ENCODE measurements at places on chromosomes 1 and 21.
A peak's percentile ranks its signal among the peaks of the same experiment; 100 is the strongest.

DNA sequence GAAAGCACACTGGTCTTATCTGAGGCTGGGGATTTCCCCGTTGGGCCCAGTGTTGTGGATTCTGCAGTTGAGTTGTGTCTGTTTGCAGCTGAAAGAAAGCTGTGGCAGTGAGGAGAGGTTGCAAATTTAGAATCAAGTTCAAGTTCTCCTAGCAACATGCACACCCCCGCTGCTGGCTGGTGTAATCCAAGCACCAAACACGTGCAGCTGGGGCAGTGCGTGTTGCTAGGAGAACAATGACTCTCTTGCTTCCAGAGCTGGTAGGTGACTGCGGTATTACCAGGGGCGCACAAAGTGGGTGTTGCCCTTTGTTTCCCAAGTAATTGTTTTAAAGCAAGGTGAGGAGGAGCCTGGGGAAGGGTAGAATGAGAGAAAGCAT lies 91.5 kb downstream of the IER5 start:
- DNase-seq, result peak; percentile 24

GRCh38 chr1:41286486-41286885 lies 44.4 kb upstream of the SCMH1 start:
- no peak for DNase-seq

- DNase-seq, result no peak
Measured at GRCh38 chr1:45498279-45498678, 1.6 kb downstream of the CCDC163 start.

- peak; percentile 77 for DNase-seq
Measured at GRCh38 chr1:230542054-230542453, 100.2 kb upstream of the COG2 start.

DNA sequence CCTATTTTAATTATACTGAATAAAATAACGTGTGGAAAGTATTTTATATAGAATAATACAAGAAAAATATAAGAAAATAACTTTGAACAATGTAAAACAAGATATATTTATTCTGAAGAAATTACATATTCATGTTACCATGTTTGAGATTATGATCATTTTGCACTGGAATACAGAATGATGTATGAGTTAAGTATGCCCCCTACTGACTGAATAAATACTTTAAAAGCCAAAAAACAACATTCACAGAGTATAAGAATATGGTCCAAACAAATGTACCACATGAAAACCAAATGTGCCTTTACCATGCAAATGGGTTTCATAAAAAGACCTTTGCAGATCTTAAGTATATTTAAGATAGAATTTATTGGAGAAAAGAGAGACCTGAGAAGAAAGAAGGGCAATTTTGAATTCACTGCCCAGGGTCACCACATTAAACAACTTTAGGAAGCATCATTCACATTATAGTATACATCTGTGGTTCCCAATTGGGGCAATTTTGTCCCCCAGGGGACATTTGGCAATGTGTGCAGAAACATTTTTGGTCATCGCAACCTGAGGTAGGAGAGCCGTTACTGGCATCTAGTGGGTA lies 136.6 kb upstream of the GFI1 start:
- peak; percentile 9 for DNase-seq

- no peak for DNase-seq
Measured at GRCh38 chr1:47711848-47712492, 274.1 kb downstream of the FOXD2 start.

DNA sequence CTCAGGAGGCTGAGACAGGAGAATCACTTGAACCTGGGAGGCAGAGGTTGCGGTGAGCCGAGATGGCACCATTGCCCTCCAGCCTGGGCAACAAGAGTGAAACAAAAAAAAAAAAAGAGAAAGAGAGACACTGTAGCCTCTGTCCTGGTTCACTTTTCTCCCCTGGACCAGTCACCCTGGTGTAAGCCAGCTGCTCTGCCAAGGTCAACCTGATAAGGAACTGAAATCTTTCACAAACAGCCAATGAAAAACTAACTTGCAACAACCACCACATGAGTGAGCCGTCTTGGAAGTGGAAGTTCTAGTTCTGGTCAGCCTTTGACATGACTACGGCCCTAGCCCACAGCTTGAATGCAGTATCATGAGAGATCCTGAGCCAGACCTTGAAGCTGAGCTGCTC lies 36.8 kb upstream of the CXADR start:
- no peak for DNase-seq

DNA sequence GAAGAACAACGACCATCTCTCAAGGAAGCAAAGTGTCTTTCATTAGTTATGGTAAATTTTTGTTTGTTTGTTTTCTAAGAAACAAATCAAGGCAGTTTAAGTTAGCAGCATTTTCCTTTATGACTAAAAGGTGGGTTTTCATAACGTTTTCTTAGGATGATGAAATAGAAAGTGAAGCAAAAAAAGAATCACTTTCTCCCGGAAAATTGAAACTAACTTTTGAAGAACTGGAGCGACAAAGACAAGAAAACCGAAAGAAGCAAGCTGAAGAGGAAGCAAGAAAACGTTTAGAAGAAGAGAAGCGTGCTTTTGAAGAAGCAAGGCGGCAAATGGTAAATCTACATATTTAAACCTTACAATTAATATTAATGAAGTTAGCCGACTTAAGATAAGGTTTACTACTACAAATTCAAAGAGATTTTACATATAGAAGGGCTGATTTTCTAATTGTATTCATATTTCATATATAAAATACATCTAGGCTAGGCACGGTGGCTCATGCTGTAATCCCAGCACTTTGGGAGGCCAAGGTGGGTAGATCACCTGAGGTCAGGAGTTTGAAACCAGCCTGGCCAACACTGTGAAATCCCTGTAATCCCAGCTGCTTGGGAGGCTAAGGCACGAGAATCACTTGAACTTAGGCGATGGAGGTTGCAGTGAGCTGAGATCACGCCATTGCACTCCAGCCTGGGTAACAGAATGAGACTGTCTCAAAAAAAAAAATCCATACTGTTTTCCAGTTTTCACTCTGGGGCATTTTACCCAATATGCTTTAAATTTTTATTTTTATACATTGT lies 38.3 kb downstream of the NEXN start:
- peak; percentile 13 for DNase-seq

Data from RPMI7951 (cell line).